Epithelial cell of proximal tubule (primary cell): ENCODE measurements at places on chromosomes 7 and 10. TPM values are rescaled to one million over a fixed set of nuclear protein-coding genes. Genes with fewer than 3 reads are reported as not detected.

Gene LSM5
- total RNA-seq: 27.3 and 41.1 TPM in 2 replicates

Gene MSMB
- total RNA-seq: not detected in 2 replicates

Gene ELN
- 0.12 TPM in 1 of 2 replicates, not detected in the other for total RNA-seq

Gene OAT
- total RNA-seq: 50.9 and 85.7 TPM in 2 replicates

Gene HOXA4
- 9.2 and 14.6 TPM in 2 replicates for total RNA-seq

Gene PIP4K2A
- 13.4 and 28.6 TPM in 2 replicates for total RNA-seq

Gene EGR2
- total RNA-seq: 0.06 TPM in 1 of 2 replicates, not detected in the other

GRCh38 chr7:44617225-44617890 lies 10.9 kb downstream of the OGDH start:
- DNase-seq: no peak

DNA sequence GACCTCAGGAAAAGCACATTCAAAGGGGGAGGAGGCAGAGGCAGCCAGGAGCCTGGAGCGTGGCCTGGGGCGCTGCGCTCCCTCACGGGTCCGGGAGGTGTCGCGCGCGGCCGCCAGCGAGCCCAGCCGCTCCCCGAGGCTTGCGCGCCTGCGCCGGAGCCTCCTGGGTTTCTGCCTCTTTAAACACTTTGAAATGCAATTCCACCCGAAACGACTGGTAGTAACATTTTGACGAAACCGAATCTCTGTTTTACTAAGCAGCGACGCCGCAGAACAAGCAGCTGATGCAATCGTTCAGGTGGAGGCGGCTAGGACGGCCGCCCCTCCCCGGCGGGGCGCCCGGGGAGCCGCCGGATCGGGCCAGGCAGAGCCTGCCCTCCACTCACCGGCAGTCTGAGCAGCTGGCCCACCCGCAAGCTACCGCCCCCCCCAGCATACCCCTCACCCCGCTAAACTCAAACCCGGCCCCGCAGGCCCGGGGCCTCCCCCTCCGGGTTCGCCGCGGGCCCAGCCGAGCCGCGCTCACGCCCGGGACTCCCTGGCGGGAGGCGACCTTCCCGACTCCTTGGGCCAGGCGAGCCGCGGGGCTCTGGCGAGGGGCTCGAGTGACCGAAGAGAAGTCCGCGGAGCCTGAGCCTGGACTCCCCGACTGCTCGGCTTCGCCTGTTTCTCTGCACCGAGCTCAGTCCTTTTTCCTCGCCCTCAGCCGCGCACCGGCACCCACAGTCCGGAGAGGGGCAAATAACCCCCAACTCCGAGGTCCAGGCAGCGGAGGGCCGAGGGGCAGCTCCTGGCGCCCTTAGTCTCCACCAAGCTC lies 3.2 kb downstream of the MKX start:
- peak; percentile 6 for DNase-seq

GRCh38 chr10:110493832-110494426 lies 3.8 kb upstream of the DUSP5 start:
- DNase-seq: no peak

- no peak for DNase-seq
These were observed 473.7 kb upstream of the PODXL start for GRCh38 chr7:132030086-132030568.

DNA sequence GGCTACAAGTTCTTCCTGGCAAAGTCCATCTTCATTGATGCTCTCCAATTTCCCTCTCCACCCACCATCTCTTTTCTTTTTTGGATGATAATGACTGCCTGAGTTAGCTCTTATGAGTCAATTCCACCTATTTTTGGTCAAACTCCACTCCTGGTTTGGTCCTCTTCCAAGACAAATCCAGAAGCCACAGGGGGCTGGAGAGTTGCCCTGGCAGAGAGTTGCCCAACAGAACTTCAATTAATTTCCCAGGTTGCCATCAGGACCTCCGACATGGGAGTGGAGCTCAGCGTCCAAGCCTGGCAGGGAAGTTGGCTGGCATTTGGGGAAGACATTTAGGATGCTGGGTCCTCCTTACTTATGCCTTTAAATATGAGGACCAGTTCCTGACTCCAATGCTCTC lies 29.2 kb upstream of the KCNMA1 start:
- no peak for DNase-seq

DNA sequence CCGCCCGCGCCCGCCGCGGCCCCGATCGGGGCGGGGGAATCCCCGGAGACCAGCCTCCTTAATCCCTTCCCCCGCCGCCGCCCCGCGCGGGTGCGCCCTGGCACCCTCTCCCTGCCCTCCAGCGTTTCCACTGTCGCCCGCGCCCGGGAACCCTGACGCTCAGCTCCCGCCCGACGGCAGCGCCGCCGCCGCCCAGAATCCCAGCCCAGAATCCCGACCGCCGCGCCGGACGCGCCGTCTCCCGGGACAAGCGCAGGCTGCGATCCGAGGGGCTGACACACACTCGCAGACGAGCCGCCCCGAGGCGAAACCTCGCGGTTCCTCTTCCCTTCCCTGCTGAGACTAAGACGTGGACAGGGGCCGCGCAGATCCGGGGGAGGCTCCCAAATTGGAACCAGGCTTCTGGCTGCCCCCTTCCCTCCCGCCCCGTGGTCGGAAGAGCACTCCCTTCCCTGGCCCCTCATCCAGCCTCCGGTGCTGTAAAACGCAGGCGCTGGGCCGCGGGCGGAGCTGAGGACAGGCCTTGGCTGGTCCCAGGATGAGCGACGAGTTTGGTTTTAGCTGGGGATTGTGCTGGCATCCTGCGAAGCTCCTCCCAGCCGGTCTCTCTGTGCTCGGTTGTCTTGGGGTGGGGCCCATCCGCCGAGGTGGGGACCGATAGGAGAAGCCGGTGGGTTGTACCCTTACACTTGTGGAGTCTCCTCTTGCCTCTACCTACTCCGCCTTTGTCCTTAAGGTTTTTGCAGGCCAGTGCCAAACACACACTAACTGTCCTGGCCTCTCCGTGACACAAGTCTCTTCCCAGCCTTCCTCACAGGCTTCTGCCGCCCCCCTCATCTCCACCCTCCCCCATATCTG lies 1.1 kb downstream of the MARVELD1 start:
- DNase-seq: no peak

- no peak for DNase-seq
These were observed 113.9 kb upstream of the IMMP2L start for GRCh38 chr7:111676167-111676566.

DNA sequence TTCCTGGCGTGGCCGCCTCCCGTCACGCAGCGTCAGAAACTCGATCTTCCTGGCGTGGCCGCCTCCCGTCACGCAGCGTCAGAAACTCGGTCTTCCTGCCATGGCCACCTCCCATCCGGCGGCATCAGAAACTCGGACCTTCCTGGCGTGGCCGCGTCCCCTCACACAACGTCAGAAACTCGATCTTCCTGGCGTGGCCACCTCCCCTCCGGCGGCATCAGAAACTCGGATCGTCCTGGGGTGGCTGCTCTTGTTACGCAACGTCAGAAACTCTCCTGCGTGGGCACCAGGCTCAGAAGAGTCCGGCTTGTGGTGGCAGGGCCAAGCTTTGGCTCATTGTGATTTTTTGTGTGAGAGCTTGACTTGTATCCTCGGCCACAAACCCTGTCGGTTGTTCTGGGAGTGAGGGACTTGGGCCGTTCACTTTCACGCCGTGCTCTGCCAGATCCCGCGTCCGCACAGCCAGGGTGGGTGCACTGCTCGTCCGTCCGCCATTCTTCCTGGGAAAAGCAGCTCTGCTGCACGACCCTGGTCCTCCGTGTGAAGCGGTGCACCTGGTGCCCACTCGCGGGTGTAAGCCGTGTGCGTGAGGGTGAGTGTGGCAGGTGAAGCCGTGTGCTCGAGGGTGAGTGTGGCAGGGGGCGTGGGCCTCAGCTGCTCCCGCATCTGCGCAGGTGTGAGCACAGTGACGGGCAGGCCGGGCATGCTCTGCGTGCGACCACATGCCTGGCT lies 49.4 kb upstream of the SUN1 start:
- DNase-seq: no peak

DNA sequence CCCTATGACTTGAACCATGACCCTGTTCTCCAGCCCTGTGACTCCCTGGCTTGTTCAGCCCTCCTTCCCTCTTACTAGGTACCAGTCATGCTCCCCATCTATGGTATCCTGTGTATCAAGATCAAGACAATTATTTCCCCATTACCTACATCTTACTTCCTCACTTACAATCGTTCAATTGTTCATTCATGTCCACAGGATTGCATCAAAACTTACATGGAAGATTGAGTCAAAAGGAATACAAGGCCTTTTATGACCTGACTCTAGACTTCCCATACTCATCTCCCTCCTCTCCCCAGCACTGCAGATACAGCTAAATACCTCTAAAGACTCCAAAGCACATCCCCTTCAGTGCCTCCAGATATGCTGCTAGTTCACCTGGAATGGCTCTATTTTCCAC lies 109.2 kb downstream of the CTTNBP2 start:
- DNase-seq: no peak

- no peak for DNase-seq
These were observed 10.4 kb upstream of the EIF3A start for GRCh38 chr10:119090968-119091367.

DNA sequence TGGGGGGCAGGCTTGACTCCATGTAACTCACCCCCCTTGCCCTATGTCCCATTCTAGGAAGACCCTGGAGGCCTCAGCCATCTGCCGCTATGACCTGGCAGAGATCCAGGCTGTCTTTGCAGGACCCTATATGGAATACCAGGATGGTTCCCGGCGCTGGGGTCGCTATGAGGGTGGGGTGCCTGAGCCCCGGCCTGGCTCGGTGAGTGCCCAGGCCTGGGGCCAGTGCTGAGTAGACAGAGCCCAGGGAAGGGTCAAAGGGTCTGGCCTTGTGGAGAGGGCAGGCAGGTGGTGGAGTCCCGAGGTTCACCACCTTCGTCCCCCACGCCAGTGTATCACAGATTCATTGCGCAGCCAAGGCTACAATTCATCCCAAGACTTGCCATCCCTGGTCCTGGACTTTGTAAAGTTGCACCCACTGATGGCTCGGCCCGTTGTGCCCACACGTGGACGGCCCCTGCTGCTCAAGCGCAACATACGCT lies 7.5 kb downstream of the MRPL43 start:
- DNase-seq: no peak

DNA sequence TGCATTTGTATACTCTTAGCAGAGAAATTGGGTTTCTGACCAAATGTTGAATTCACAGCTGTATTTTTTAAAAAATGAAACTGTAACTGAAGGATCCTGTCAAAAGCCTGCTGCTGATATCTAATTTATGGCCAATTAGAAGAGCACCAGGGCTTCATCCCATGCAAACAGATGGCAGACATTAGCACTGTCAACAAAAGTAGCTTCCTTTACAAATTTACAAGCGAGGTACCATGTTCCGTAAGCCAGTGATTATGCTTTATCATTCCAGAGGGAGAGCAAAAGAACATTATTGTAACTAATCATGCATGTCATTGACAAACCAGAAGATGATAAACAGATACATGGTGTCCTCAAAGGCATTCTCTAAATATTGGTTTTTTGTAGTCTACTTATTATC lies 177.2 kb upstream of the DKK1 start:
- DNase-seq: no peak

DNA sequence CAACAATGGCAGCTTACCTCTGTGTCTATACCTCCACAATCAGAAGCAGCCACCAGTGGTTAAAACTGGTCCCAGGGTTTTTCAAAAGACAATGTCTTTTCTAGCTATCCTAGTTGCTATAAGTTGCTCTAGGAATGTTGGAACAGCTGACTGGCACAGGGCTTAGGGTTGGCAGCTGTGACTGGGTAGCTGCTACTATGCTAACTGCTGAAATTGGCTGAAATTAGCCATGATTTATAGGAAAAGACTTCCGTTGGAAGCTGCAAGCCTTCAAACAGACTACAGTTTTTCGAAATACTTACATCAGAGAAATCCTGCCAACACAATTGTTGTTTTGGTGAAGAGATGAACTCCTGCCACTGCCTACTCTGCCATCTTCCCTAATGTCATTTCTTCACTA lies 102.3 kb downstream of the MKX start:
- no peak for DNase-seq

DNA sequence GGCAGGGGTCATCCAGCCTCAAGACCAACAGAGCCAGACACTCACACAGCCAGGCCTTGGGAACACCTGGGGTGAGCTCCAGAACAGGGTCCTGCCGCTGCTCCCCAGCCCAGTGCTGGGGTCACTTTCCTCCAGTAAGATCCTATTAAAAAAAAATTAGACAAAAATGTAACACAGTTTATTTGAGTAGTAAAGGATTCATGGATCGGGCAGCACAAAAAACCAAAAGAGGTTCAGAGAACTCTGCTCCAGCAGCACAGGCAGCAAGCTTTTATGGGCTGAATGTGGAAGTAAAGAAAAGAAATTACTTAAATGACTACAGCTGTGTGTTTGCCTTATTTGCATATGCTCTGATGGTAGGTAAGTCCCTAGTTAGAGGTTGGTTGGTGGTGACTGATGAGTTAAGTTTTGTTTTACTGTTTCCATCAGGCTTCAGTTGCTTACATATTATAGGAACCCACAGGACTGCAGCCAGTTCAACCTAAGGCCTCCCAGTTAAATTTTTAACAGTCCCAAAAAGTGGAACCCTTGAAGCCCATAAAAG lies 80.5 kb upstream of the FGFR2 start:
- DNase-seq: no peak
